ENCODE measurements at places on chromosomes 7 and 10. TPM values are rescaled to one million over a fixed set of nuclear protein-coding genes. Genes with fewer than 3 reads are reported as not detected.

Gene PRTFDC1
- total RNA-seq = 12.6 TPM

Gene HYAL4
- not detected for total RNA-seq

Gene DGKI
- total RNA-seq = 1.4 TPM

Gene DHTKD1
- total RNA-seq = 19.9 TPM

Gene ITPRID1
- total RNA-seq = not detected

Gene RAPGEF5
- total RNA-seq = 1.7 TPM

Gene NPY4R
- 0.15 TPM for total RNA-seq

Gene LBX1
- not detected for total RNA-seq

Gene CASTOR2
- total RNA-seq = 15.9 TPM

Gene ETV1
- 8.0 TPM for total RNA-seq

Gene NEBL
- 0.12 TPM for total RNA-seq
